ENCODE measurements at places on chromosomes 3 and 15. TPM values are rescaled to one million over a fixed set of nuclear protein-coding genes. Genes with fewer than 3 reads are reported as not detected.

The CFAP91 gene
- 35.7 TPM for polyA plus RNA-seq

The TRPM1 gene
- polyA plus RNA-seq, result 0.07 TPM

The RFT1 gene
- polyA plus RNA-seq, result 25.1 TPM

The SLC28A1 gene
- 7.5 TPM for polyA plus RNA-seq

The ZMYND10 gene
- 4.2 TPM for polyA plus RNA-seq

The IGDCC3 gene
- 8.1 TPM for polyA plus RNA-seq

The KLHL6 gene
- polyA plus RNA-seq, result 1.1 TPM

The PP2D1 gene
- 1.1 TPM for polyA plus RNA-seq

The GREM1 gene
- polyA plus RNA-seq, result 0.52 TPM

The HES1 gene
- 65.2 TPM for polyA plus RNA-seq

The ENTPD3 gene
- polyA plus RNA-seq, result 2.9 TPM

The IMPG2 gene
- 0.76 TPM for polyA plus RNA-seq

The CPNE9 gene
- not detected for polyA plus RNA-seq

- DNase-seq, result peak; percentile 36
Measured at GRCh38 chr3:63967675-63968611, 55.4 kb downstream of the PSMD6 start.

- DNase-seq, result no peak
Measured at GRCh38 chr15:37142371-37142770, 42.0 kb upstream of the MEIS2 start.

GRCh38 chr3:13713396-13713795, 164.5 kb downstream of the FBLN2 start:
- no peak for DNase-seq

DNA sequence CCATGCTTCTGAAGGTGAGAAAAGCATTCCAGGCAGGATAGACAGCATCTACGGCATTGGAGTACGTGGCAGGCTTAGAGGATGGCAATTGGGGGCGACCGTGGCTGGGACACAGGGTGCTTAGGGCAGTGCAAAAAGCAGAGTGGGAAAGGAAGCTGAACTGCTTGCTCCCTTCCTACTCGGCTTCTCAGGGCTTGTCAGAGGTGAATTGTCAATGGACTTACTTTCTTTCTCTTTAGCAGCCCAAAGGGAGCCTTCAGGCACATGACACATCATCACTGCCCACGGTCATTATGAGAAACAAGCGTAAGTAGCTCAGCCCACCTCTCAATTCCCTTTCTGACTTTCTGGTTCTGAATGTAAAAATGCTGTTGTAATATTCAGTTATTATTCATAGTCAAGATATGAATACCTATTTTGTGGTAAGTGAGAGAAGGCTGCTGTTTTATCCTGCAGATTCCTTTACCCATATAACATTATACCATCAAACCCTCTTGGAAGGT, 84.3 kb downstream of the KLHL25 start:
- no peak for DNase-seq

DNA sequence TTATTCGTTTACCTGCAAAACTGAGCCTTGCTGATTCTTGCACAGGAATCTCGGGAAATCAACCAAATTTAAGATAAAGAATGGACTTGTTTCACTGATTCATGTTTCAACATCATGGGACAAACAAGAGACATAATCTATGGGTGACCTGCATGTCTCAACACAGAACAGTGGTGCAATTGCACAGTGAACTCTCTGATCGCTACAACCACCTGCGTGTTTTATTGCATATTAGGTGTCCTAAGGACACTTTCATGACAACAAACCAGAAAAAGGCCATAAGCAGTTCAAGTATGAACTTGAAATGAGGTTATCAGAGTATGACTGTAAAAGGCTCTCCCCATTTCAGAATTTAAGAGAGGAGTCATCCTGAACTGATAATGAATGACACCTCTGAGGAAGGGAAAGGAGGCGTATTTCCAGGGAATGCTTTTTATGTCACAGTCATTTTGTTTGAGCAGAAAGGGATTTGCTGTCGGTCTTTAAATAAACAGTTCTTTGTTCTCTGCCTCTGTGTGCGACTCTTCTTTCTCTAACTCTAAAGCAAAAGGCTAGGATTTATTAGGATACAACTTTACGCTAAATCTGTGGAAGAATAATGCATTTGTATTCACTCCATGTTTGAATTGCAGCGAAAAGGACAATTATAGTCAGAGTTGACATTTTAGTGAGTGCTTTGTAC, 167.2 kb downstream of the RBMS3 start:
- no peak for DNase-seq

DNA sequence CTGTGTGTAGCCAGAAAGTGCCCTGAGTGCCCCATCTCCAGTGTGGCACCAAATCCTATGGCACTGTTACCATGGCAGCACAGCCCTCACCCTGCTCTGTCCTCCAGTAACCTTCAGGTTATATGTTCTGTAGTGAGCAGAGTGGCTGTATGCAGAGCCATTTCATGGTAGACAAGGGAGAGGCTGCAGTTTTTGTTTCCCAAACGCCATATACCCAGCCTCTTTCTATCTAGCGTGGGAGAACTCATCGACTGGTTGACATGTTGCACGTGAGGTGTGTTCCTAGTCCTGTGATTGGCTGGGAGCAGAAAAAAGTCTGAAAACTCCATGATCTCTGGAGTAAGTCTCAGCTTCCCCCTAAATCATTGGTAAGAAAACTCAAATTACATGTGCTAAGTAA, 2.0 kb downstream of the SIDT1 start:
- no peak for DNase-seq

- no peak for DNase-seq
Measured at GRCh38 chr3:145902166-145902565, 258.8 kb downstream of the PLOD2 start.

DNA sequence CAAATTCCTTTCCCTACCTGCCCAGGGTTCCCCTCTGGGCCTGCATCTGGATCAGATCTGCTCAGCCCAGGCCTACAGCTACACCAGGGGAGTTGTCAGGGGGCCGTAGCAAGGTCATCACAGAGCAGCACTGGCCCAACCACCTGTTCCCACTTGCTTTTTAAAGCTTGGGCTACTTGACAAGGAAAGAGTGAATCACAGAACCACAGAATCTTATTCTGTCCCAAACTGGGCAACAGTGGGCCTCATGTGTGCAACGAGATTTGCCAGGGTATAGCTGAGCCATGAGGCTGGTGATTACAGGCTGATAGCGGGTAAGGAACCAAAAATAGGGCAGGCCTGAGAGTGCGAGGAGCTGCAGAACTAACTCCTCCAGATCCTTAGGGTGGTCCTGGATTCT, 66.7 kb downstream of the MYLK start:
- DNase-seq, result no peak

GRCh38 chr3:118682921-118683320, 351.7 kb downstream of the IGSF11 start:
- DNase-seq, result peak; percentile 64

DNA sequence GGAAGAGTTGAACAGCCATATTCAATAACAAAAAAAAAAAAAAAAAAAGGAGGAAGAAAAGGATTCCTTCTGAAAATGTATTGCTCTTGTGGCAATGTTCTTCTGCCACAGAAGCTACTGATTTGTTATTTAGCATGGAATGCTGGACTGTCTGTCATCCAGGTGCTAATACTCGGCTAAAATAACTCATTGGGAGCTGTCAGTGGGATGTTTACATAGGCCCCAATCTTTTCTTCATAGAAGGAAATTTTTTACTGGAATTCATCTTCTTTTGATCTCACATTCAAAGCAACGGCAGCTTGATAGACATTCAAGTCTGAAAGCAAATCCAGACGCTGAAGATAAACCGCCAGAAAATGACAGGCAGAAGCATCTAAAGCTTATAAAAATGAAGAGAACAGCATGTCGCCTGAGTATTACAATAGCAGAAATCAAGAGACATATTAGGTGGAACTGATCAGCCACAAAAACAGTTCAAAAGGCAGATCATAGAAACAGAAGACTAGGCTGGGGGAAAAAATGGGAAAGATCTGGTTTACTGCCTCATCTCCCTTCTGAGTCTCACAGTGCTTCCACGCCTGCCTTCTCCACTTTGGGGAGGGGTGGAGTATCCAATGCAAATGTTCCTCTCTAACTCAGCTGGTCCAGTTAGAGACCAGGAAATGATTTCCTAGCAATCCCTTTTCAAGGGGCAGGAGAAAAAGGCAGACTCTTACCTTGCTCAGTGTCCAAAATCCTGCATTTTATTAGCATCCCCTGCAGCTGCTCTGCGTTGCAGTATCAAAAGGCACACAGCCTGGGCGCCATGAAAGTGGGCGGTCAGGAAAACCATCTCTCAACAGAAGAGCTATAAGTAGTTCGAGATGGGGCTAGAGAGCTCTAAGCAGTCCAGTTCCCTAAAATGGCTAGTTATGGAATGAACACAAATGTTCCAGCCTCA, 451.9 kb downstream of the FOXP1 start:
- DNase-seq, result no peak

DNA sequence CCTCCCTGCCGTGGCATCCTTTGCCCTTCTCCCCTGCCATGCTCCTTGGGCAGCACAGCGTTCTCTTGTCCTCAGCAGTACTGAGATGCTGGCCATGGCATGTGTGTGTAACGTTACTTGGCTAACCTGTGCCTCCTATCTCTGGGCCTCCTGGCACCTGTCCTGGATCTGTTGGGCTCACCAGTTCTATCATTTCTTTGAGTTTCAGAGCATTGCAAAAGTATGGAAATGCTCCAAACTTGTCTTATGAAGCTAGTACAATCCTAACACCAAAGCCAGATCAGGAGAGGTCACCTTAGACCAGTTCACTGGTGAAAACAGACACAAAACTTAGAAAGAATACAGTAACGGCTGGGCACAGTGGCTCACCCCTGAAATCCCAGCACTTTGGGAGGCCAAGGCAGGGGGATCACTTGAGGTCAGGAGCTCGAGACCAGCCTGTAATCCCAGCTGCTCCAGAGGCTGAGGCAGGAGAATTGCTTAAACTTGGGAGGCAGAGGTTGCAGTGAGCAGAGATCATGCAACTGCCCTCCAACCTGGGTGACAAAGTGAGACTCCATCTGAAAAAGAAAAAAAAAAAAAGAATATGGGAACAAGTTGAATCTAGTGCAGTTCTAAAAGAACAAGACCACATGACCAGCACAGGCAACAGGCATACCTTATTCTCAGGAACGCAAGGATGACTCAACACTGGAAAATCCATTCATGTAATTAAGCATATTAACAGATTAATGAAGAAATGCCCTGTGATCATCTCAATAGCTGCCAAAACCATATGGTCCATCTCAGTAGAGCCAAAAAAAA, 62.4 kb upstream of the TRPM1 start:
- no peak for DNase-seq

DNA sequence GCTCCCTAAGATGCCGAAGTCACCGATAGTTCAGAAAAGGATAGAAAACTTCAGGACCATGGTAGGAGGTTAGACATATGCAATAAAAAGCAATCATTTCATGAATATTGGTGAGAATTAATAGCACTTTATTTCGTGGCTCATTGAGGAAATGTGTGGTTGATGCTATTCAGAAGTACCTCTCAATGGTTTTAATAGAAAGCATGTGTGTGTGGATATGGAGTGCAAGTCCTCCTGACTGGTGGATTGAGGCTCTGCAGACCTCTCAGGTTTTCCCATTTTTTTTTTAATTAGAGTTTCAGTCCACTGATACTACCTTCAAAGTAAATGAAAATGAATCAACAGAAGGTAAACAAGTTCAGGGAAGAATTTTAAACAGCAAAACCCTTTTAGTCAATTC, 384.3 kb upstream of the RARB start:
- no peak for DNase-seq

GRCh38 chr3:157127831-157128767, 31.8 kb downstream of the CCNL1 start:
- DNase-seq, result no peak

DNA sequence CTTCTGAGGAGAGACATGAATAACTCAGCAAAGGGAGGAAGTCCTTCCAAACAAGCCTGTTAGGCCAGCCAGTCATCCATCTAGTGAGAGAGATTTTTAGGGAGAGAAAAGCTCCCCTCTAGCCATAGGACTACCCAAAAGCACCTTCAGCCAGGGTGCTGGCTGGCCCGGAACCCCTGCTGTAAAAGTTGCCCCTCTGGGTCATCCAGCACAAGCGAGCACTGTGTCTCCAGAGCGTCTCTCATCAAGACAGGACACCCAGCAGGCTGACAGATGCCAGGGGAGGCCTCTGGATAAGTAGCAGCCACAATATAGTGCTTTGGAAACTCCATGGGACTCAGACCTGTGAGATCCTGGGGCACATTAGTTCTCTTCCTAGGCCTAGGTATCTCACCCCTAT, 24.5 kb downstream of the ANXA2 start:
- no peak for DNase-seq

- DNase-seq, result no peak
Measured at GRCh38 chr3:89275001-89275400, 167.6 kb downstream of the EPHA3 start.

DNA sequence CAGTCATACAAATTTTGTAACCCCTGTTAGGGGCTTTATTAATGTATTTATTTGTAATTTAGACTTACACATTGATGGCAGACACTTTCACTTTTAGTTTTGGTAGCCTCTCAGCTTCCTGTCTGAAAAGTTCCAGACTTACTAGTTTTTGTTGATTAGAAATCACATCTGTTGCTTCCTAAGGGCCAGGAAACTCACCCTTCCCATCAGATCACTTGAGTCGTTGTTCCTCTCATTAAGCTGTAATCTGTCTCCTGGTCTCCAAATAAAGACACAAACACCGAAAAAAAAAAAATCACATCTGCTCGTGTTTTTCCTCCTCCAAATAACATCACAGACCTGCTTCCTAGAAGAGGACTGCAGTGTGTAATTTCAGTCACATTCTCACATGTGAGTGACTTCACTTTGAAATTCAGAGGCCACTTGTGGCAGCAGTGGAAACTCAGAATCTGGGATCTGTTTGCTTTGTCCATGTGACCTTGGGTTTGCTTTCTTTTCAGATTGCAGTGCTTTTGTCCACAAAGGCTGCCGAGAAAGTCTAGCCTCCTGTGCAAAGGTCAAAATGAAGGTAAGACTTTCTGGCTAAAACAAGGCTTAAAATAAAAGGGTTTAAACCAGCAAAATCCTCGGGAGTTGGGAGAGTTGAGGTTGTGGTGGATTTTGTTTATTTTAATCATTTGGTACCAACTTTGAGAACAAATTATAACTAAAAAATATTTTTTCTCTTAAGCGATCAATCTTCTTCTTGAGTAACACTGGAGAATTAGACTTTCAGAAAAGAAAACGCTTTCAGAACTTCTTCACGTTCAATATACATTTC, 87.0 kb downstream of the KLHL25 start:
- peak; percentile 64 for DNase-seq

GRCh38 chr15:66131831-66132230, 121.7 kb downstream of the MEGF11 start:
- no peak for DNase-seq

DNA sequence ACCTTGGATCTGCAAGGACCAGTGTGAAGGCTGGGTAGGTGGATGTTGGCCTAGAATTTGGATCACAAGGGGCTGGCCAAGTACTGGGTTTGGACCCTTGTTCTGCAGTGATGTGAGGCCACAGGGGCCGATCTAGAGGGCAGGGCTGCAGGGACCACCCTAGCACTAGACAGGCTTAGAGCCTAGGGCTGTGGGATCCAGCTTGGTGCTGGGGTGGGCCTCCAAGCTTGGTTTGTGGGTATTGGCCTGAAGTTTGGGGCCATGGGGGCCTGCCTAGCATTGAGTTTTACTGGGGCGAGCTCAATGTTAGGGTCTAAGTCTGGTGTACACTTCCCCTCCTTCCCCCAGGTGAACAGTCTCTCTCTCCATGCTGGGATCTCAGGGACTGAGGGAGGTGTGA, 36.5 kb downstream of the UBE3A start:
- no peak for DNase-seq

Data from left kidney (tissue), 8 donors.